Activated CD4-positive, alpha-beta T cell treated with anti-CD3 and anti-CD28 coated beads, Interleukin-2, amount 50 U/mL, for 48 hours (primary cell): ENCODE measurements at places on chromosomes 7 and 10.
A peak's percentile ranks its signal among the peaks of the same experiment; 100 is the strongest.

DNA sequence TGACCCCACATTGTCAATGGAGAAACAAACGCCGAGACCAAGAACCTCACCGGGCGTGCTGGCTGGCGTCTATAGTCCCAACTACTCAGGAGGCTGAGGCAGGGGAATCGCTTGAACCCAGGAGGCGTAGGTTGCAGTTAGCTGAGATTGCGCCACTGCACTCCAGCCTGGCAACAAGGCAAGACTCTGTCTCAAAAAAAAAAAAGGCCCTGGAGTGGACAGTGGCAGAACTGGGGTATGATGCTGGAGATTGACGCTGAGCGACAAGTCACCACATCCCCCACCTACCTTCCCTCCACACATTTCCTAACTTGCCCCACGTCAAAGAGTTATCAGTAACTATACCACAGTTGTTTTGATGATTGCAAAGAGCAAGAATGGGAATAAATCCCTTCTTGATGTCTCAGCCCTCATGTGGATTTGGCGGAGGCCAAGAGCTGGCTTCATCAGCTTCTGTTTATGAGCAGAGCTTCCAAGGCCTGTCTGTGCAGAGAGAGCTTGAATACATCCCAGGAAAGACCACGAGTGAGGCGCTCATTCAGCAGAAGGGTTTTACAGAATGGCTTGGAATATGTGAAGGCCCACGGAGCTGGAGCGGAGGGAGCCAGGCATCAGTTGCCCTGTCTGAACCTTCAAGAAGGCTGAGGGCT is 28.0 kb upstream of the TNS3 start:
- DNase-seq = no peak

DNA sequence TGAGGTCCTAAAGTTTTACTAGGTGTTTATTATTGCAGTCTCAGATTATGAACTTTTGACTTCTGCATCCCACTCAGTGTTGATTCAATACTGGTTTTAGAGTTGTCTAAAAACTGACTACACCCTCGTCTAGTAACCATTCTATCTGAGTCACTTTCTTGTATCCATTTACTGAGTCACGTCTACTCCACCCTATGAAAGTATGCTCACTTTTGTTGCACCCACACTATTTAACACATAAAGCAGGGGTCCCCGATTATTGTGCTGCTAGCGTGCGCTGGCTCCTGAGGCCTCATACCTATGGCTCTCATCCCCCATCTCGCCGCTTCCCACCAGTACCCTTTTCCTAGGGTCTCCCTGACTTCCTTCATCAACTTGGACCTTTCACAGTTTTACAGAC is 2.0 kb downstream of the SAMD9 start:
- peak; percentile 16 for DNase-seq

- no peak for DNase-seq
These were observed 373.3 kb upstream of the IGFBP3 start for GRCh38 chr7:46294381-46294780.

- no peak for DNase-seq
These were observed 17.7 kb upstream of the MINDY3 start for GRCh38 chr10:15877836-15878576.

GRCh38 chr10:88989824-88990383 is 694 bp upstream of the FAS start:
- no peak for DNase-seq

GRCh38 chr10:127470911-127471310 is 78.2 kb upstream of the NPS start:
- no peak for DNase-seq

DNA sequence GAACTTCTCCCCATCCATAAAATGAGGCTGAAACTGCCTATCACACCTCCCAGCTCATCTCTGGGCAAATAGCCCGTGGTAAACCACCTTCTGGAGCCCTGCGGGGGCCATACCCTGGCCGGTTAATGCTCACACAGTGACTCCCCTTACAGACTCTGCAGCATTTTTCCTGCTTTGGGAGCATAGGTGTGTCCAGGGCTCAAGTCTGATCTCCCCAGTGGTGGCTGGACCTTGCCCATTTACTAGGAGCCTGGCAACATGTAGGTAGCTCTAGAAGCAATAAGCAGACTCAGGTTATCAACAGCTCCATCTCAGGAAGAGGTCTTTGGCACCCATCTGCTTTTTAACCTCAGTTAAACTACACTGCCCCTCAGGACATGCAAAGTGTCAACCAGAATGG is 5.5 kb upstream of the CDHR1 start:
- no peak for DNase-seq

- DNase-seq = no peak
These were observed 1.1 kb downstream of the DEPP1 start for GRCh38 chr10:44977287-44978212.

DNA sequence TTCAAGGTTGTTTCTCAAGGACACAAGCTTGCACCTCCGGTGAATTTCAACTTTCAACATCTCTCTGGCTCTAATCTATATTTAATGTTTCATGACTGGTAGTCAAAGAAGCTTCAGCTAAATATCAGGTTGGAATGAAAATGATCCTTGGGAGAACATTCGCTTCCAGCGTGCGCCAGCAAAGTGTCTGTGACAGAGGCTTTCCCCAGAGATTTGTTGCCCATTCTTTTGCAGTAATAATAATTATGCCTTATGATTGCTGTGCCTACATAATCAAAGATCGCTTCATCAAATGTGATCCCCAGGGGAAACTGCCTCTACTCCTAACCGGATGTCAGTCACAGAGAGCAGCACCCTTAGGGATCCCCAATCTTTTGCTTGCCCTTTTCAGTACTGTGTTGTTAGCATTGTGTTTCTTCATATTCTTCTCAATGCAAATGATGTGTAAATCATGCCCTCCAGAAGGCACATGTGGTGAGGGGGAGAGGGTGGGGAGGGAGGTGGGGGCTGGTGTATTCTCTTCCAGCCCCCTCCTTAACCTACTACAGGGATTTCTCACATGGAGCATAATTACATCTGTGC is 30.5 kb downstream of the FZD1 start:
- DNase-seq = no peak

DNA sequence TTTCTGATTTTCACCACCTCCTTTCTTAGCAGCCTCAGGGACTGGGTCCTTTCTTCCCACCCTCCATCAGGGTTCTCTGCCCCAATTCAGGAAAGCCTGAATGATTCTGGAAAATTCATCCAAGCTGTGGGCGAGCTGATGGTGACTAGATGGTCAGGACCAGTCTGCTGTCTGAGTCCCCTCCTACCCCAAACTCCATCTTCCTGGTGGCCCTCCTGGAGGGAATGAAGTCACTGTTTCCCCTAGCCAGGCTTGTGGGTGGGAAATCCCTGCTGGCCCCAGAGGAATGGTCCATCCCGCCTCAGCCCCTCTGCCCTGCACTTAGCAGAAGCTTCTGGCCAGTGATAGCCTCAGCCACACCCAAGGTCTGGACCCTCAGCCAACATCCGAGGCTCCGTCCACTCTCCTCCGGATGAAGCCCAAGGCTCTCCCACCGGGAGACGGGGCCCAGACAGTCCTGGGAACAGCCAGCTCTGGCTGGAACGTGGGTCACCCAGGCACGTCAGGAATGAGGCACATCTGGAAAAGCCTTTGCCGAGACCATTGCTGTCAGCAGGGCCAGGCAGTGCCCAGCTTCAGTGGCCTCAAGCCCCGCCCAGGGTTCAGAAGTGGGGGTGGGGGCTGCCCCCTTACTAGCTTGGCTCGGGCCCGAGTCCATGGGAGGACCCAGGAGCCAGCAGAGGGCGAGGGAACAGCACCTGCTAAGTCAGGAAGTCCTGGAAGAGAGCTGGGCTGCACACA is 4.0 kb upstream of the AQP1 start:
- DNase-seq = no peak

GRCh38 chr10:117545141-117546019 is 2.8 kb downstream of the EMX2 start:
- no peak for DNase-seq

- DNase-seq = no peak
These were observed 195.5 kb downstream of the MBL2 start for GRCh38 chr10:52577047-52577446.

GRCh38 chr7:91293136-91293535 is 28.9 kb downstream of the FZD1 start:
- no peak for DNase-seq

- no peak for DNase-seq
These were observed 403.5 kb downstream of the DNAJB6 start for GRCh38 chr7:157740251-157740798.

- no peak for DNase-seq
These were observed 78.6 kb upstream of the SLC25A13 start for GRCh38 chr7:96400518-96400917.

DNA sequence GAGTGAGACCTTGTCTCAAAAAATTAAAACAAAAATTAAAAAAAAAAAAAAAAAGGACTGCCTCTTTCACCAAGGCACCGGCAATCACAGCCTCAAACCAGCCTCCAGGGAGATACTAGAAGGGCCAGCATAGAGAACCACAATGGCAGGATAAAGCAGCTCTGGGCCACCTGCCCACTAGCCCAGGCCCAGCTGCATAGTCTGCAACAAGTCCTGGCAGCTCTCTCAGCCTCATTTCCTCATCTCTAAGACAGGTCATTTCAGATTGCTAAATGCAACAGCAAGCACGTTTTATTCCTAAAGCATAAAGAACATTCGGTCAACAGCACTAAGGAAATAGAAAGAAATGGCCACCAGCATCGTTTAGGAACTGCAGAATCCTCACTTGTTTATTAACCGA is 28.8 kb downstream of the XPNPEP1 start:
- DNase-seq = no peak

DNA sequence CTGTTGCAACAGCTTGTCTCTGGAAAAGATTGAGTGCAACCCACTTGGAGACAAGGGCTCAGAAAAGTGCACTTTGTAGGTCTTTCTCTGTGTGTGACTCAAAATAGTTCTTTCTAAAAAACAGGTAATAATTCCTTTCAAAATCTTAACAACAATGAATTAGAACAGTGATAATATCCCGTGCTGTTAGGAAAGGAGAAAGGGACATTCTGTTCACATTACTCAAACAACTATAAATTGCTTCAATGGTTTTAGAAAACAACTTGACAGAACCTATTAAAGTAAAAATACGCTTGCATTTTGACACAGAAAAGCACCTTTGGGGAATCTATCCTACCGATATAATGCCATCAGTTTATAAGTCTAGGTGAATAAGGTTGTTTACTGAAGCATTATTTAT is 468.1 kb upstream of the DPP6 start:
- DNase-seq = no peak

DNA sequence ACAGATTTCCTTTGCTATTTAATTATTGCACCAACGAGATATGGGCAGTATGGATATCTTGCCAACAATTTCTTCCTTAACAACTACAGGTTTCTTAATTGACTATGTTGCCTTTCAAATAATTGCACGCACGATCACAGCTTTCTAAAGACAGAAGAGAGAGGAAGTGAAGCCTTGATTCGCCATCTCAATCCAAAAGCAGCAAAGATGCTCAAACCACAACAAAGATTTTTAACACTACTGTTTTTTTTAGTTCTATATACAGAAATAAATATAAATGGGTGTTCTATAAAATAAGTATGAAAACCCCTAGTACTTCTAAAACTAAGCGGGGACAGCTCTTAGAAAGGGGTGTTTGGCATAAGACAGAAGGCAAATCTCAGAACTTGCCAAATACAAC is 251.3 kb downstream of the SFMBT2 start:
- DNase-seq = no peak

DNA sequence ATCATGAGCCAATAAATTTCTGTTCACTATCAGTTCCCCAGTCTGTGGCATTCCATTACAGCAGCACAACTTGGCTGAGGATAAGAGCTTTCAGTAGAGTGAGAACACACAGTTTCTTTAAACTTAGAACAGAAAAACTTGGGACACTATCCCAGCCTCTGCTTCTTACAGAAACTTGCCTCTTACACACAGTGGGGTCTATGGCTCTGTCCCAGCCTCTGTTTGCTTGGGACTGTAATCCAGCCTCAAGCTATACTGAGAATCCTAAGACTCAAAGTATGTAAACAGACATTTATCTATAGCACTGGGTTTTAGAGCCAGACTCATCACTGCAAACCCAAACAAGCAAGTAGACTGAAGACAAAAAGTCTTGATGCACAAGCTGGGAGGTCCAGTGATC is 355.8 kb upstream of the VSTM2A start:
- no peak for DNase-seq

DNA sequence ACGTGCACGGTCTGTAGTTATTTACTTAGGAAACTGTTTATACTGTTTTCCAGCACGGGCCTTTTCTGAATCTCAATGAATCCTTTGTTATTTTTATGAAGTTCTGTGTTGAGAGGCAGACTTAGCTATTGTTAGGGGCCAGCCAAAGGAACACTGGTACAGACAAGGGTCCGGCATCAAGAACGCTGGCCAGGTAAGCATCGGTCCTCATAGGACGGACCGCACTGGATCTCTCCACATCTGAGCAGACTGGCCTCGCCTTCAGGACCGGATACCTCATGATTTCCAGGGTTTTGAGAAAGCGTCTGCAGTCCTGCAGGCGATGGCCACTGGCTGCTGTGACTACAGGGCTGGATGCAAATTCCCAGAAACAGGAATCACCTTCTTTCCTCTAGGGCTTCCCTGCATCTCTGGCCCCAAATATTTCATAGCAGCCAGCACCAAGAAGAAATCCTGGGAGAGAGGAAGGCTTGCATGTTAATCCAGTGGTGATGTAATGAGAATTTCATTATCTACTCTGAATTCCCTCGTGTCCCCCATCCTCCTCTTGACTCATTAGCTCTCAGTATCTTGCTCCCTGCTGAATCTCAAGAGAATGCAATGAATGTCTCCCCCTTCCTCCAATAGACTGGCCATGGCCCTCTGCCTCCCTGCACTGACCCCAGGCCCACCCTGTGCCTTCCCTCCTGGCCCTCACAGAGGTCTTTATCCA is 325.4 kb upstream of the NPVF start:
- no peak for DNase-seq

DNA sequence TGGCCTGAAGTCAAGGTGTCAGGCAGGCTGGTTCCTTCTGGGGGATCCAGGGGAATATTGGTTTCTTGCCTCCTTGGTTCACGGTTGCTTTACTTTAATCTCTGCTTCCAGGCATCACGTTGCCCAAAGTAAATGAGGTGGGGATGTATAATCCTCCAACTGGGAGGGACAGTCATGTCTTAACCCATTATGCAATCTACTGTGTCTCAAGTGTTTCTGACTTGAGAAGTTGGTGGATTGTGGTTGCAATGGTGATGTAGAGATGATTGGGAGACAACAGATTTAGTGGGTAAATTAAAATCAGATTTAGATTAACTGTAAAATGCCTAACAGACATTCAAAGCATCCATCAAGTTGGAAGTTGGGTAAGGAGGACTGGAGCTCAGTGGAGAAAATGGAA is 32.7 kb downstream of the TBXAS1 start:
- no peak for DNase-seq

DNA sequence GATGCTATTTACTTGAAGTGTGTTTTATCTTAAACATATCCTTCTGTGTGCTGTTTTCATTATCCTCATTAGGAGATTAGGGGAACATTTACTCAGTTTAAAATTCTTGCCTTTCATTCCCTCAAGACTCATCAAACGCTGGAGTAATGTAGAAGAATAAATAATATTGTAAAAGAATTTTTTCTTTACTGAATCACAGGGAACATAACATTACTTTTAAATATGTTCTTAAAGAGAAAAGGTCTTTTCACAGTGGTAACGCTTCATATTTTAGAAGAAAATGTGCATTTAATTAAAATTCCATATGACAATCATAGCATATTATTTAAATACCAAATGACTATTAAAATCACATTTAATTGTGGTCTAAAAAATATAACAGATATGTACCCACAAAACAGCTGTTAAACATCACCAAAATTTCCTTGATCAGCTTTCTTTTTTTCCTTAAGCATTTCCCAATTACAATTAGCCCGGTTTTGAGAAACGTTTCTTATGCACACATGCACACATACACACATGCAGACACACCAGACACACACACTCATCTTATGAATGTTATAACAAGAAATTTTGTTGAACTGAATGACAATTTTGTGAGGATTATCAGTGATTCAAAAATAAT is 102.0 kb upstream of the GLI3 start:
- no peak for DNase-seq
